Gastrocnemius medialis (tissue), 4 donors: ENCODE measurements at places on chromosomes 13 and 19. TPM values are rescaled to one million over a fixed set of nuclear protein-coding genes. Genes with fewer than 3 reads are reported as not detected.
A peak's percentile ranks its signal among the peaks of the same experiment; 100 is the strongest.

GRCh38 chr13:37602733-37603381 is 4.3 kb upstream of the POSTN start:
- H3K27me3 ChIP-seq, result no peaks in the 10 kb centered on the region
- no peaks in the 10 kb centered on the region for H3K36me3 ChIP-seq
- DNase-seq, result no peak
- no peak overlapping the region for H3K27ac ChIP-seq

DNA sequence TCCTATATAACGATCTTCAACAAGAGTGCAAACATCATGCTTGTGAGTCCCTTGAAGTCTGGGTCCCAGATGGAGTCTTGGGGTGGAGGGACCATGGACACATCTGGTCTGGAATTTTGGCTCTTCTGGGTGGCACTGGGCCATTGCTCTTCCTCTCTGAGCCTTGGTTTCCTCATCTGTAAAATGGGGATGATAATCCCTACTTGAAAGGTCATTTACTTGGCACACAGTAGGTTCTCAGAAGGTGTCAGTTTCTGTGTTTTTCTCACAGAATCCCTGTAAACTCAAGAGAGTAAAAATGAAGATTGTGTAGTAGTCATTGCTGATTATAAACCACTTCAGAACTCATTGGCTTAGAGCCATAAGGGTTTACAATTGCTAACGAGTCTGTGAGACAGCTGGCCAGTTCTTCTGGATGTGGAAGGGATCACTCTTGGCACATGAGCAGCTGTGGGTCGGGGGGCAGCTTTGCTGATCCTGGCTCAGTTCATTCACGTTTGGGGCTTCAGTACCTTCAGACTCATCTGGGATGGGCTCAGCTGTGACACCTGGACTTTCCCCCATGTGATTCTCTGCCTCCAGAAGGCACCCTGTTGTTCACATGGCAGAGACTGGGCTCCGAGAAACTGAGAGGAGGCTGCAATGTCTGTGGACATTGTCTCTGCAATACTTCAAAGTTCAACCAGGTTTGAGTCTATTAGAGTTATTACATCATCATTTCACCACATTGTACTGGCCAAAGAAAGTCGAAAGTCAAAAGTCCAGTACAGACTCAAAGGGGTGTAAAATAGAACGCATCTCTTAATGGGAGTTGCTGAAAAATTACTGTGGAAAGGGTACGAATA is 7.8 kb downstream of the CYP4F12 start:
- no peaks in the 10 kb centered on the region for H3K36me3 ChIP-seq
- no peak overlapping the region for H3K4me3 ChIP-seq
- H3K4me1 ChIP-seq, result no peaks in the 10 kb centered on the region
- H3K27me3 ChIP-seq, result no peaks in the 10 kb centered on the region
- H3K27ac ChIP-seq, result no peak overlapping the region

GRCh38 chr13:51614350-51614786 is 30.1 kb downstream of the WDFY2 start:
- H3K36me3 ChIP-seq, result no peaks in the 10 kb centered on the region
- peaks cover 8% of the 10 kb centered on the region for H3K4me1 ChIP-seq

DNA sequence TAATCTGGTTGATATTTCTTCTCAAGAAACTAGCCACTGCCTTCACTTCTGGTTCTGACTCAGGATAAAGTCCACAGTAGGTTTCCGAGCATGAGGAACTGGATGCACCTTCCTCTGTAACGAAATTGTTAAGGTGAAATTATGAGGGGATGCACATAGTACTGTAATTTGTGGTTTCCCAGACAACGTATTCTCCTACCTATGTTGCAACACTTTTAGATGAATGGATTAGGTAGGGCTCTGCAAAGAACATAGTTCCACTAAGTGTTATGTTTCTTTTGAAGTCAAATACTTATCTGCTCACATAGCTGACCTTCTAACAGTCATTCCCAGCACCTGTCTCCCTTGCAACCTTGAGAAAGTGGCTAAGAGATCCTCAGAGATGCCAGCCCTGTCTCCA is 5.7 kb upstream of the ZC3H13 start:
- H3K4me3 ChIP-seq, result no peak overlapping the region
- peaks cover 2% of the 10 kb centered on the region for H3K4me1 ChIP-seq
- H3K27ac ChIP-seq, result no peak overlapping the region
- DNase-seq, result no peak
- no peaks in the 10 kb centered on the region for H3K27me3 ChIP-seq

GRCh38 chr19:33291623-33292534 is 10.5 kb downstream of the CEBPA start:
- DNase-seq, result no peak
- H3K4me3 ChIP-seq, result no peak overlapping the region
- H3K36me3 ChIP-seq, result no peaks in the 10 kb centered on the region
- no peaks in the 10 kb centered on the region for H3K27me3 ChIP-seq

DNA sequence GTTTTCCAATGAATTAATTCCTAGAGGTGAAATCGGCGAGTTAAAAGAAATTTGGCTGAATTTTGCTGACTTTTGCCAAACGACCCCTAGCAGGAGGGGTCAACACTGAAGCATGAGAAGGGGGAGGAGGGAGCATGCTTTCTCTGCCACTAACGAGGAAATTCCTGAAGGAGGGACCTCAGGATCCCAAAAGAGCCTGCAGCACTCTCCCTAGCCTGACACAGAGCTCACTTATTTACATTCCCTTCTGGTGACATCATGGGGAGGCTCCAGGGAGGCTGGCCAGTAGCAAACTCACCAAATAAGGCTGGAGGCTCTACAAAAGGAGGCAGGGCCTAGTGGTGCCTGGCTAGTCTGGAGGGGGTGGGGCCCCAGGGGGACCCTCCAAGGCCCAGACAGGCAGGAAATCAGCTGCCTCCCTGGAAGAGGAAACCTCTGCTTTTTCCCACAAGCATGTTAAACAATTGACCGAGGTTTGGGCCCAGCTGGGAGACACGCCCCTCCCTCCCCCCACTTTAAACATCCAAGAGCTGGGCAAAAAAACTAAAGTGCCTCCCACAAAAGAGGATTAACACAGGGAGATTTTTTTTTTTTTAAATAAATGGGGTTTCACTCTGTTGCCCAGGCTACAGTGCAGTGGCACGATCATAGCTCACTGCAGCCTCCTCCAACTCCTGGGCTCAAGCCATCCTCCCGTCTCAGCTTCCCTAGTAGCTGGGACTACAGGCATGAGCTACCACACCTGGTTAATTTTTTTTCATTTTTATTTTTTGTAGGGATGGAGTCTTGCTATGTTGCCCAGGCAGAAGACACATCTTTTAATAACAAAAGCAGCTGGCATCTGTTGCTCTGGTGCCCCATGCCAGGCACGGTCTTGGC is 2.1 kb downstream of the DAPK3 start:
- no peaks in the 10 kb centered on the region for H3K27me3 ChIP-seq
- H3K4me3 ChIP-seq, result peak overlapping the region; percentile 79
- H3K4me1 ChIP-seq, result peaks cover 42% of the 10 kb centered on the region
- H3K36me3 ChIP-seq, result peaks cover 34% of the 10 kb centered on the region
- H3K27ac ChIP-seq, result peak overlapping the region; percentile 98
- DNase-seq, result peak; percentile 82

DNA sequence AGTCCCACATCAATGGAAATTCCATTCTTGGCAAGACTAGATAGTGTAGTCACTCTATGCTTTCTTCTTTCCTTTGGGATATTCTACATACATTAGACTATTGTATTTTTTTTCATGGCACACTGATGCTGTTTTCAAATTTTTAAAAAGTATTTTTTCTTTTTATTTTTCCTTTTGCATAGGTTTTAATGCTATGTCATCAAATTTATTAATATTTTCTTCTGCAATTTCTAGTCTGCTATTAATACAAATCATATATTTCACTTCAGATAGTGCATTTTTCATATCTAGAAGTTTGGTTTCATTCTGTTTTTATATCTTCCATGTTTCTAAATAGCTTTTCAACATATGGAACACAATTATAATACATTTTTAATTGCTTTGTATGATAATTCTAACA is 2050.1 kb upstream of the PRR20A start:
- DNase-seq, result no peak
- no peaks in the 10 kb centered on the region for H3K36me3 ChIP-seq
- H3K4me3 ChIP-seq, result no peak overlapping the region
- H3K27me3 ChIP-seq, result no peaks in the 10 kb centered on the region
- no peak overlapping the region for H3K27ac ChIP-seq

- H3K4me3 ChIP-seq, result no peak overlapping the region
- H3K4me1 ChIP-seq, result no peaks in the 10 kb centered on the region
- H3K36me3 ChIP-seq, result no peaks in the 10 kb centered on the region
- no peaks in the 10 kb centered on the region for H3K27me3 ChIP-seq
- no peak for DNase-seq
Measured at GRCh38 chr13:25945596-25945995, 106.2 kb downstream of the SHISA2 start.

GRCh38 chr13:50417597-50417996 is 402.4 kb downstream of the KCNRG start:
- no peak overlapping the region for H3K4me3 ChIP-seq
- DNase-seq, result peak; percentile 84
- H3K36me3 ChIP-seq, result no peaks in the 10 kb centered on the region
- peaks cover 40% of the 10 kb centered on the region for H3K4me1 ChIP-seq
- H3K27ac ChIP-seq, result peak overlapping the region; percentile 58

GRCh38 chr19:17351815-17352435 is 14.6 kb downstream of the GTPBP3 start:
- no peaks in the 10 kb centered on the region for H3K36me3 ChIP-seq
- peaks cover 26% of the 10 kb centered on the region for H3K4me1 ChIP-seq
- H3K27me3 ChIP-seq, result no peaks in the 10 kb centered on the region
- DNase-seq, result no peak
- no peak overlapping the region for H3K27ac ChIP-seq

DNA sequence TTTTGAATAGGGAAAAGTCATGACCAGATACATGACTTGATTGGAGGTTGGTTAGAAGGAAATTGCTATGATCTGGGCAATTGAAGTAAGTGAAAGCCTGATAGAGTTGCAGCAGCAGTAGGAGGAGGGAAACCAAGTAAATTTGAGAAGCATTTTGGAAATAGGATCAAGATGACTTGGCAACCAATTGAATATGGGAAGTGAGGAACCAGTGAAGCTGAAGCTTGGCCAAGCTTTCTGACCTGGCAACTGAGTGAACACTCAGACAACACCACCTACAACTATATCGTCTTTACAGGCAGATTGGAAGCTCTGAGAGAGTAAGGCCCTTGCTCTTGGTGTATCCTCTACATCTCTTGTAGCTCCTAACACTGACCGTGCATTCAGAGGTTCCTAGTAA is 16.2 kb upstream of the KATNAL1 start:
- no peaks in the 10 kb centered on the region for H3K27me3 ChIP-seq
- no peaks in the 10 kb centered on the region for H3K36me3 ChIP-seq
- H3K4me1 ChIP-seq, result no peaks in the 10 kb centered on the region
- H3K4me3 ChIP-seq, result no peak overlapping the region
- H3K27ac ChIP-seq, result no peak overlapping the region

DNA sequence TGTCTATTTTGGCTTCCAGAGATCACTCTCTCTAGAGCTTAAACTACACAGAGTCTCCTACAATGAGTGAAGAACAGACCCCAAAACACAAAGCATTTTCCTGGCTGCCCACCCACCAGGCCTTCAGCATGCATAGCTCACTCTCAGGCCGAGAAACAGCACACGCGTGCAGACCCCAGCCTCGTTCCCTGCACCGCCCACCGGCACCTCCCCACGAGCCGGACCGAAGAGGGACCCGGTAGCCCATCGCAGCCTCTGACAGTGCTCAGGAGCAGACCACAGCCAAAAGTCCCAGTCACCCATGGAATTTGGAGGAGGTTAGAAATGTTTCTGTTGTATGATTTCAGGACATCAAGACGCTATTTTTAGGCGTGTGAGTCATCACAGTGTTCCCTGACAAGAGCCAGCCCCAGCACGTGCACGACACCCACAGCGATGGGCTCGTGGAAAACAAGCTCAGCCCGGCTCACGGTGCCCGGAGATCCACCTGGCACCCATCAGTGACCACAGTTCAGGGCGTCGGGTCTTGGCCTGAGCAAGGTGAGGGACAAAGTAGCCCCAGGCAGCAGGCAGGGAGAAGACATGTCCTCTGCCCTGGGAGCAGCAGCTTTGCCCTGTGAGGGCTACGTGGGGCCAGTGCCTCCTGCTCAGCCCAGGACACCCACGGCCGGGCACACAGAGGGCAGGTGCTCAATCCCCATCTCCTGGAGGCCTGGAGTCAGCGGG is 50.1 kb upstream of the SPACA7 start:
- H3K27ac ChIP-seq, result no peak overlapping the region
- no peak overlapping the region for H3K4me3 ChIP-seq
- H3K4me1 ChIP-seq, result no peaks in the 10 kb centered on the region
- no peaks in the 10 kb centered on the region for H3K36me3 ChIP-seq
- no peak for DNase-seq

GRCh38 chr13:66845393-66845792 is 384.7 kb downstream of the PCDH9 start:
- no peak for DNase-seq
- H3K27ac ChIP-seq, result no peak overlapping the region
- no peak overlapping the region for H3K4me3 ChIP-seq
- no peaks in the 10 kb centered on the region for H3K4me1 ChIP-seq

GRCh38 chr13:110769097-110769496 is 55.6 kb downstream of the ING1 start:
- no peaks in the 10 kb centered on the region for H3K36me3 ChIP-seq
- no peaks in the 10 kb centered on the region for H3K27me3 ChIP-seq
- no peak overlapping the region for H3K4me3 ChIP-seq
- H3K4me1 ChIP-seq, result no peaks in the 10 kb centered on the region

- no peak for DNase-seq
- H3K27me3 ChIP-seq, result peaks cover 19% of the 10 kb centered on the region
- no peak overlapping the region for H3K4me3 ChIP-seq
- H3K27ac ChIP-seq, result no peak overlapping the region
Measured at GRCh38 chr19:11451327-11451870, 16.0 kb downstream of the PRKCSH start.

- H3K4me1 ChIP-seq, result no peaks in the 10 kb centered on the region
- H3K27ac ChIP-seq, result no peak overlapping the region
- H3K36me3 ChIP-seq, result no peaks in the 10 kb centered on the region
- H3K27me3 ChIP-seq, result no peaks in the 10 kb centered on the region
- no peak overlapping the region for H3K4me3 ChIP-seq
Measured at GRCh38 chr13:19587635-19588300, 26.4 kb upstream of the TPTE2 start.

- H3K27me3 ChIP-seq, result no peaks in the 10 kb centered on the region
- H3K4me3 ChIP-seq, result no peak overlapping the region
- no peaks in the 10 kb centered on the region for H3K36me3 ChIP-seq
- no peak overlapping the region for H3K27ac ChIP-seq
Measured at GRCh38 chr13:34587576-34587975, 354.5 kb upstream of the NBEA start.

- no peak overlapping the region for H3K27ac ChIP-seq
- no peak for DNase-seq
- no peaks in the 10 kb centered on the region for H3K27me3 ChIP-seq
- peaks cover 8% of the 10 kb centered on the region for H3K4me1 ChIP-seq
- no peaks in the 10 kb centered on the region for H3K36me3 ChIP-seq
- no peak overlapping the region for H3K4me3 ChIP-seq
Measured at GRCh38 chr13:59664586-59664985, 499.1 kb downstream of the DIAPH3 start.

Gene COG6
- 6.9 TPM for total RNA-seq

Gene PCDH17
- total RNA-seq, result 1.4 TPM

Gene KIR3DL2
- not detected for total RNA-seq

Gene ATP4A
- total RNA-seq, result not detected

Gene PTGER1
- total RNA-seq, result not detected

Gene SH2D3A
- total RNA-seq, result not detected

Gene CFAP97D2
- not detected for total RNA-seq

Gene FBXO27
- total RNA-seq, result not detected

Gene PLK5
- total RNA-seq, result not detected
